Activated CD4-positive, alpha-beta T cell treated with anti-CD3 and anti-CD28 coated beads, Interleukin-2, Interleukin-6, amounts not matched to agents 100 ng/mL and 50 ng/mL, durations not matched to agents 16 hours and 8 hours (primary cell): ENCODE measurements at places on chromosomes 5 and 9.

- DNase-seq, result no peak
These were observed 150.1 kb upstream of the LHFPL2 start for GRCh38 chr5:78798673-78799029.

GRCh38 chr5:41875121-41875520 is 4.9 kb upstream of the OXCT1 start:
- peak; percentile 42 for DNase-seq

GRCh38 chr9:13588151-13589033 is 308.9 kb upstream of the MPDZ start:
- no peak for DNase-seq

GRCh38 chr5:56320686-56321085 is 87.6 kb upstream of the ANKRD55 start:
- DNase-seq, result no peak

GRCh38 chr5:77218263-77218662 is 7.8 kb downstream of the PDE8B start:
- no peak for DNase-seq

DNA sequence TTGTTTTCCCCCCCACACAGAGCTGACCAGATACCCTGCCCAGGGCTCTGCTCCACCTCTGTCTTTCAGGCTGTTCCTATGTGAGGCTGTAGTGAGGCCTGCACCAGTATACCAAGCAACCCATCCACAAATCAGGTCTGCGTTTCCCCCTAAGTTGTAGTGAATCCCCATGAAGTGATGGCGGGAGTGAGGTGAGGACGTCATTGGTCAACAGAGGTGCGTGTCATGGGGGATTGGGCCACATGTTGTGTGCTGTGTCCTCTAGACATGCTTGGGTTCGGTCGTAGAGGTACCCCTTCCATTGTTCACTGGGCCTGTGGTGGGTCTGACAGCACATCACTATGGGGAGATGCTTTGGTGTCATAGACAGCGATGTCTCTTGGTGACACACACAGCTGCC is 184.6 kb downstream of the CACNA1B start:
- DNase-seq, result no peak

DNA sequence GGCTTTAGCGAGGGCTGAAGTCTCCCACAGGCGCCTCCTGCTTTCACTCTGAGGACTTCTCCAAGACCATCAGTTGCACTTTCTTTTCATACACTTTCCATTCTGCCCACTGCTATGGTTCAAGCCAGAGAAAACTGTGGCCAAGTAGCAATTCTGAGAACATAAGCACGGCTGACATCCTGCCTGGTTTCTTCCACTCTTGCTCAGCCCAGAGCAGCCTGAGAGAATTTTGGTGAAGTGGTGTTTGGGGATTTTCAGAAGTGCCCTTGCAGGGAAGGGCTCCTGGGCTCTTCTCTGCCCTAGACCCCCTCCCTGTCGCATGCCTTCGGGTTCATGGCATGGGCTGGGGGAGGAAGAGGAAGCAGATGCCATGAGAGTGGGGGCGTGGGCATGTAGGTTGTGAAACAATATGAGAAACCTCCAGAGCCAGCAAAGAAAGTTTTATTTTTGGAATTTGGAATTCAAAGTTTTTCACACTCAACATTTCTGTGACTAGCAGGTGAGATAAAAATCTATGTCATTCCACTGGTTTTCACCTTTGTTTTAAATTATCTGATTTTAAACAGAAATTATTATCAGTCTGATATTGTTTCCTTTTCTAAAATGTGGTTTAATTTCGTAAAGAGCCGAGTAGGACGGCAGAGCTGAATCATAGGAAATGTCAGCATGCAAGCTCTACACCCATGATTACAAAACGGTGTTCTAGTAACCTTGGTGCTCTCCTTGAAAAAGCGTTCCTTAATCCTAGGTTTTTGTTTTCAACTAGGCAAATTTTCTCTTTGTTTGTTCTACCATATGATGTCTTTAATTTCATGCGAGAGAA is 27.8 kb upstream of the TNFSF8 start:
- DNase-seq, result peak; percentile 77

DNA sequence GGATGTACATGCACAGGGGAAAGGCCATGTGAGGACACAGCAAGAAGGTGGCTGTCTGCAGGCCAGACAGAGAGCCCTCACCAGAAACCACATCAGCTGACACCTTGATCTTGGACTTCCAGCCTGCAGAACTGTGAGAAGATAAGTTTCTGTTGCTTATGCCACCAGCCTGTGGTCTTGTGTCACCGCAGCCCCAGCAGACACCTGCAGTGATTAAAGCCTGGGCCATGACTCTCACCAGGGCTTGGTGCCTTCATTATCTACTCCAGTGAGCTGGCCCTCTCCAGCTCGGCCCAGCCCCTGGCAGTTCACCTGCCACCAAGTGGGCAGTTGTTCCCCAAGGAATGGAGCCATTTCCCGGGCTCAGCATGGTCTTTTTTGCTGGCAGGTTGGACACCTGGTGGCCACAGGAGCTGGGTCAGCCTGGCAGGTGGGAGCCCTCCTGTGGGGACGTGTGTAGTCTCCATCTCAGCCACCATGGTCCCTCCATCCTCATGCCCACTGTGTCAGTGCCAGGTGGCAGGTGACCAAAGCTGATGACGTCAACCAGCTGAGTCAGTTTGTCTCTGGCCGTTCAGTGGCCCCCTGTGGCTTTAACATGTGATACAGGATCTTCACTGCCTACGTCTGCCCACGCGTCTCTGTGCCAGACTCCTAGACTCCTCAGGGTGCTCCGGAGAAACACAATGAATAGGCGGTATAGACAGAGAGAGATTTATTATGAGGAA is 99.9 kb upstream of the PPP1R26 start:
- no peak for DNase-seq

GRCh38 chr5:138352722-138353559 is 456 bp downstream of the KDM3B start:
- peak; percentile 74 for DNase-seq

DNA sequence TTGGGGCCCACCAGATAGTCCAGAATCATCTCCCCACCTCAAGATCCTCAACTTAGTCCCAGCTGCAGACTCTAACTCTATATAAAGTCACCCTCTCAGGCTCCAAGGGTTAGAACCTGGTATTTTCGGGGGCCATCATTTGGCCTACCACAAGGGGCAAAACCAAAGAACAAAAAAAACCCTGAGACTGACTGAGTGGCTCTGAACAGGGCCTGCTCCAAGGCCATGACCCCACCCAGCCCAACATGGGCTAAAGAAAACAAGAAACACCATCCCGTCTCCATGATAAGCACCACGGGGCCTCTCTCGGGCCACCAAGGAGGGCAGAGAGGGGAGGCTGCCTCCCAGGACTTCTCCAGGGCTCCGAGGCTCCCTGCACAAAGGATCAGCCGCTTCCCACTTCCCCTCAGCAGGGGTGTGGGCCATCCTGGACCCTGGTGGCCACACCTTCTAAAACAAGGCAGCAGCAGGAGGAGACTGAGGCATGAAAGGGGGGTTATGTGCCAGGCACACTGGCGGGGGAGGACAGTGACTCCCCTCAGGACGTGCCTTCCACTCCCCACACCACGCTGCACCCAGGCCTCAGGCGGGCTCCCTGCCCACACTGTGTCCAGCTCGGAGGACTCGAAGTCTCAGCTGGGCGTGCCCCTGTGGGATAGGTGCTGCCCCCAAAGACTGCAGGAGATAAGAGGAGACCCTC is 51.5 kb downstream of the SEMA4D start:
- no peak for DNase-seq

GRCh38 chr5:33304601-33305000 is 136.2 kb upstream of the TARS1 start:
- DNase-seq, result no peak
